HFFc6 (cell line): ENCODE measurements at places on chromosomes 12 and 14. TPM values are rescaled to one million over a fixed set of nuclear protein-coding genes. Genes with fewer than 3 reads are reported as not detected.

Gene KRT6B
- total RNA-seq: not detected in 3 replicates

GRCh38 chr14:66405158-66405557 lies 81.0 kb upstream of the CCDC196 start:
- H3K36me3 ChIP-seq: no peaks in the 10 kb centered on the region
- no peak overlapping the region for H3K27ac ChIP-seq
- H3K27me3 ChIP-seq: no peaks in the 10 kb centered on the region
- DNase-seq: peak; percentile 1
- no peaks in the 10 kb centered on the region for H3K4me1 ChIP-seq

Gene IFNG-AS1
- not detected in 3 replicates for total RNA-seq

- peaks cover 46% of the 10 kb centered on the region for H3K4me1 ChIP-seq
- peak overlapping the region; percentile 47 for H3K4me3 ChIP-seq
- DNase-seq: peak; percentile 63
- no peaks in the 10 kb centered on the region for H3K27me3 ChIP-seq
These were observed 164.4 kb downstream of the FBXL14 start for GRCh38 chr12:1429980-1430379.

- no peaks in the 10 kb centered on the region for H3K36me3 ChIP-seq
- no peaks in the 10 kb centered on the region for H3K27me3 ChIP-seq
- H3K4me1 ChIP-seq: no peaks in the 10 kb centered on the region
- no peak overlapping the region for H3K27ac ChIP-seq
These were observed 91.9 kb downstream of the FRMD6 start for GRCh38 chr14:51743588-51744000.

Gene COX8C
- not detected in 3 replicates for total RNA-seq

Gene ANO4
- not detected in 3 replicates for total RNA-seq

GRCh38 chr12:47534695-47535094 lies 171.1 kb downstream of the RPAP3 start:
- no peak overlapping the region for H3K4me3 ChIP-seq
- H3K27ac ChIP-seq: no peak overlapping the region
- DNase-seq: peak; percentile 13
- no peaks in the 10 kb centered on the region for H3K4me1 ChIP-seq
- peaks cover 9% of the 10 kb centered on the region; the same call in 1 of the 2 replicates for H3K36me3 ChIP-seq
